Right lung (tissue), 10 donors: ENCODE measurements at places on chromosomes 2 and 18. TPM values are rescaled to one million over a fixed set of nuclear protein-coding genes. Genes with fewer than 3 reads are reported as not detected.

SCN1A gene
- polyA plus RNA-seq, result 2.3 TPM

RBM44 gene
- 1.9 TPM for polyA plus RNA-seq

GRCh38 chr2:28399956-28400355 lies 7.3 kb downstream of the FOSL2 start:
- no peak for DNase-seq

DNA sequence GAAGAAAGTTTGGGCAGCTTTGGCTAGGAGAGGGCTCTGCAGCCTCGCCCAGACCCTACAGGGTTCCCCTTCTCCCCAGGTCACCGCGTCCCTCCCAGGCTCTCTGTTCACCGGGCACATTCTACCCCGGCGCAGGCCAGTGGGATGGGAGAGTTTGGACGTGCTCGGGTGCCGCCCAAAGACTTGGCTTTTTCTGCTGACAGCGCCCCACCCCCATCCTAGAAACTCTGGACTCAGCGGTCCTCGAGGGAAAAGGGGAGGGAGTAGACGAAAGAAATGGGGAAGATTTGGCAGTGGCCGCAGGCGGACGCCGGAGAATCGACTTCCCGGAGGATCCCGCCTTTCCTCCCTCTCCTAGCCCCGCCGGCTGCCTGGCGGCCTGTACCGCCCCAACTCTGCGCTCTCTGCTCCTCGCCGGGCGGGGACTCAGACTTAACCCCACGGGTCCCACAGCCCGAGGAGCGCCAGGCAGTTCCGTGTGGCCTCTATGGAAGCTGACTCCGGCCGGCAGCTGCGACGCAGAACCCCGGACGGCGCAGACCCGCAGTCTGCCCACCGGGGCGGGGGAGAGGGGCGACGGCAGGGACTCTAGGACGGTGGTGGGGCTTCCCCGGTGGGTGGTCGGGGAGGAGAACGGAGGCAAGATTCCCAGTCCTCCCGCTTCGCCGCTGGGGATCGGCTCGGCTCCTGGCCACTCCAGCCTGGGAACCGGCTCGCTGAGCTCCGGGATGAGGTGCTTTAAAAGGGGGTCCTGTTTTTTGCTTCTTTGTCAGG lies 863 bp upstream of the SIX2 start:
- DNase-seq, result peak; percentile 84
